ENCODE measurements at places on chromosomes 5 and 9.

- DNase-seq, result no peak
These were observed 125.4 kb downstream of the PTTG1 start for GRCh38 chr5:160547061-160547460.

GRCh38 chr9:136857581-136858412 lies 5.7 kb downstream of the MAMDC4 start:
- DNase-seq, result no peak

GRCh38 chr9:134570711-134571325 lies 70.8 kb upstream of the COL5A1 start:
- no peak for DNase-seq

DNA sequence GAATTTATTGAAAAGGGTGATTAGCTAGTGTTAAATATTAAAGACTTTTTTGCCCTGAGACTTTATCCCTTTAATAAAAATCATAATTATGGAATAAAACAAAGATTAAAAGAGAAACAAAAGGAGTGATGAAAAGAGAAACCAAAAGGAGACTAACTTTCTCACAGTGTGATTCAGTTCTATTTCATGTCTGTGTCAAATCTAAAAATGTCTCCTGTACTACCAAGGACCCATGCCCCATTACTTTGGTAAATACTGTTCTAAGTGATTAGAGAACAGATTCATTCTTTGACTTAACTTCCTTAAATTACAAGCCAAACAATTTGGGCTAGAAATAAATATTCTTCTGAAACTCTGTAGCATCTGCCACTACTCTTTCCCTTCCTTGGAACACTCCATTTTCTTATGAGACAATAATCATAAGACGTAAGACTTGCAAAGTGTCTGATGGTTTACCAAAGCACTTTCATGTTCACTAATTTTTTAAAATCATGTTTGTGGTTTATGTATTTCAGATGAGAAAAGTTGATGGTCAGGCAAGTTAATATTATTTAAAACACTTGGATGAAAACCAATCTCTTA lies 319.0 kb downstream of the EBF1 start:
- DNase-seq, result no peak

DNA sequence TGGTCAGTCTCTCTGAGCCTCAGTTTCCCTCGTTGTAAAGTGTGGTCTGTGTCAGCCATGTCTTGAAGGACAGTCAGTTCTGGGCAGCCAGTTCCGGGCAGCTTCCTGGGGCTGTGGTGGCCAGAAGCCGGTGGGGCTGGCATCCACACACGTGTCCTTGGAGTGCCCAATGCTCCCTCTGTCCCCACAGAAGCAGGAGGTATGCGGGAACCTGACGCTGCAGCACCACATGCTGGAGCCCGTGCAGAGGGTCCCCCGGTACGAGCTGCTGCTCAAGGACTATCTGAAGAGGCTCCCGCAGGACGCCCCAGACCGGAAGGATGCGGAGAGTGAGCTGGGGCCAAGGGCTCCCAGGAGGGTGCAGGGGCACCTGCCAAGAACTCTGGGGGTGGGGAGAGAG lies 48.4 kb upstream of the SUSD3 start:
- DNase-seq, result no peak

DNA sequence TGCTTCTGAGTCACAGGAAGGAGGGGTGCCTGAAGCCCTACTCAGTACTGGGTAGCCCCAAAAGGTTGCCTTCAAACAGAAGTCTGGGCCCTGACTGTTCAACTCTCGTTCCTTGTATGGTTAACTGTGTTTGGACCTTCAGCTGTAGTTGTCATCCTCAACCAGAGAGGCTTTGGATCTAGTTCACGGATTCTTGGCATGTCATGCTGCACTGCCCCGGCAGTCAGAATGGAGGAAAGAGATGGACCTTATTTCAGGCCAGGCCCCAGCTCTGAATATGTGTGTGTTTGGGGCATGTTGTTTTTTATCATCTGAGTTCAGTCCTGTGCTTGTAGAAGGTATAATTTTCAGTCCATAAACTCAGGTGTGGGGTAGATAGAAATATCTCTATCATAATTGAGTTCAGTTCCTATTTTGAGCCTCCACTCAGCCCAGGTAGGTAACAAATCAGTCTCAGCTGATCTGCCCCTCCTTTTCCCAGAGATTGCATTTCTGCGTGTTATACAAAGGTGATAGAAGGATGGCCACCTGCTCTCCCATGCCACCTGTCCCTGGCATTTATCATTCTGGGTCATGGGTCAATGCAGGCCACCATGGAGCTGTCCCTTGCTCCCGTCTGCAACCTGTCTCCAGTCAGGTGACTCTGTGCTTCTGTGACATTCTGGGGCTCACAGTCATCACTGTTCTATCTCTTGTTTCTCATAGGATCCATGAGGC lies 127.5 kb upstream of the CPEB4 start:
- no peak for DNase-seq

DNA sequence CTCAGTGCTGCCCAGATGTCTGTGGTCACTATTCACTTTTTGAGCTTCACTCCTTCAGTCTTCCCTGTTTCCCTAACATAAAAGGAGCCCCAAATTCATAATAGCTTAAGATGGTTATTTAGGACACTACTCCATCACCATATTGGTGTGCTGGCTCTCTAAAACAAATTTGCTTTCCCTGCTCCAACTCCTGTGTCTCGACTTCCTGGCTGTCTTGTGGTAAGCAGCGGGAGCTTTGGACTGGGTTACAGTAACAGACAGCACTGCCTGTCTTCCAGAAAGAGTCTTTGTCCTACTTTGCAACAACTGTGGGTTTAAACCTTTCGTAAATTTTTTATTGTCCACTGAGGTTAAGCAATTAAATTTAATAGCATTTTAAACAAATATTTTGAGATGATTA lies 389.4 kb downstream of the CDH9 start:
- no peak for DNase-seq
